NCI-H774 (cell line): ENCODE measurements at places on chromosomes 13 and 19.

DNA sequence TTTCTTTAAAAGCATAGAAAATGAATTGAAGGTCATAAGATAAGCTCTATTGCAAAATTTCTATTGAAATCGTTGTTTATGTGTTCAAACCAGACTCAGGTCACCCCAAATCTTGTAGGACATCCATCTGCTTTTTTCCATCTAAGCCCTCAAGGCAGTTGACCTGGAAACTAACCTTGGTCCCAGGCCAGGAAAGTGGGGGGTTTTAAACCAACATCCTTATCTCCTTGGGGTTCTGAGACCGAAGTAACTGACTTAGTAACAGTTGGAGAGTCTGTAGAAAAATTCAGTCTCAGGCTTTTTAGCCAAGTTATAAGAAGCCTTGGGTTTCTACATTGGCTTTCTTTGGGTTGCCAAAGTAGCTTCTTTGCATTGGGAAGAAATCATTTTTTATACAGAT lies 23.4 kb downstream of the ZNF507 start:
- no peak for DNase-seq

- no peak for DNase-seq
These were observed 36.8 kb downstream of the ATP7B start for GRCh38 chr13:51974482-51974881.

GRCh38 chr13:80278706-80279105 lies 62.2 kb downstream of the SPRY2 start:
- no peak for DNase-seq

- no peak for DNase-seq
These were observed 652.5 kb downstream of the SLITRK1 start for GRCh38 chr13:83229574-83230305.

- DNase-seq, result no peak
These were observed 22.2 kb downstream of the COL4A2 start for GRCh38 chr13:110329258-110329657.

DNA sequence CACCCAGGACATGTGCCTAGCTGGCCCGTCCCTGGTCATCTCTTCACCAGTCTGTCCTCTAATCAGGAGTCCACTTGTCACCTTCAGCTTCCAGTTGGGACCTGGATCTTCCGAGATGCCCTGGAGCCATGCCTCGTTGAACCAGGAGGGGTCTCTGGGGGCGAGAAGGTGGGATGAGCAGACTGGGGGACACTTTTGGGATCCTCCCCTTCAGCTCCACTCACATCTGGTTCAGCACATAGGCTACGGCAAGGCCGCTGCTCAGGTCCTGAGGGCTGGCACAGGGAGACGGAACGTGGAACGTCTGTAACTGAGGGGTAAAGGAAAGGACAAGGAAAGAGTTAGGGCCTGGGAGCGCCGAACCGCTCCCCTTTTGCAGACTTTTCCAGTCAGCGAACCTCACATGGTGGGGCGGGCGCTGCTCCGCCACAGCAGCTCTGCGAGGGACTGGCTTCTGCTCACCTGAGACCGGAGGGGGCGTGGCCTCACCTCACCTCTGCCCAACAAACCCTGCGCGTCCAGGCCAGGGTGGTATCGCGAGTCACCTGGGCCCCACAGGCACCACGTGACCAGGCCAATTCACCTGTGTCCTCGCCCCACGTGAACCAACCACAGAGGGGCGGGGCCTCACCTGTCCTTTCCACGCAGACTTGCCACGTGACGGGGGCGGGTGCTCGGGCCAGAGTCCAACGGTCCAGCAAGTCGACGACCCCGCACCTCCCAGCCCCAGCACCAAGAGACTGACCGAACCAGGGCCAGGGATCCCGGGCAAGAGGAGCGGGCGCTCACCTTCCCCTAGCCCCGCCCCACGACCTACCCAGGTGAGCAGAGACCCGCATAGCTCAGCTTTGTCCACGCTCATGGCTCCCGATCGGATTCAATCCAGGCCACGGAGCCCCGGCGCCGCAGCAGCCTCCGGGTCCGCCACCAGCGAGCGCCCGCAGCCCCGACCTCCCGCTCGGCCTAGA lies at the start of gene HOOK2:
Gene HOOK2, minus strand, starts transcription at position 965 of the 968 bp plus-strand sequence. Its CDS starts 103 bp downstream, at position 862.
- DNase-seq, result peak; percentile 86
